Activated gamma-delta T cell treated with anti-CD3 and anti-CD28 coated beads, Interleukin-2, amount 50 U/mL, for 16 hours (primary cell): ENCODE measurements at places on chromosomes 16 and 17.

- no peak for DNase-seq
Observed at GRCh38 chr17:3615160-3615870, 6.1 kb upstream of the TRPV1 start.

- no peak for DNase-seq
Observed at GRCh38 chr17:48809182-48809581, 7.8 kb downstream of the TTLL6 start.

DNA sequence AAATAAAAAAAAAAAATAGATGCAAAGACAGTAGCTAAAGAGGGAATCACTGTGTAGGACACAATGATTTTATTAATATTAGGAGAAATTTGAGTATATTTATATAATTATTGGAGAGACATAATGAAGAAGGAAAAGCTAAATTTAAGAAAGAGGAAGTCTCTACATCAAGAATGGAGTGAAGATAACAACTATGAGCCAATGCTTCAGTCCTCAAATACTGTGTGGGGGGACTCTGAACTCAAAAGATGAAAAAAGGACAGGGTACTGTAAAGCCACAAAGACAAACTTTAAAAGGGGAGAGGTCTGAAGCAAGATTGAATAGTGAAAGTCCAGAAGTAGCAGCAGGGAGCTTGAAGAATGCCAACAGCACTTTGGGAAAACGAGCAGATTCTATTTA is 44.7 kb downstream of the SKAP1 start:
- DNase-seq: no peak

DNA sequence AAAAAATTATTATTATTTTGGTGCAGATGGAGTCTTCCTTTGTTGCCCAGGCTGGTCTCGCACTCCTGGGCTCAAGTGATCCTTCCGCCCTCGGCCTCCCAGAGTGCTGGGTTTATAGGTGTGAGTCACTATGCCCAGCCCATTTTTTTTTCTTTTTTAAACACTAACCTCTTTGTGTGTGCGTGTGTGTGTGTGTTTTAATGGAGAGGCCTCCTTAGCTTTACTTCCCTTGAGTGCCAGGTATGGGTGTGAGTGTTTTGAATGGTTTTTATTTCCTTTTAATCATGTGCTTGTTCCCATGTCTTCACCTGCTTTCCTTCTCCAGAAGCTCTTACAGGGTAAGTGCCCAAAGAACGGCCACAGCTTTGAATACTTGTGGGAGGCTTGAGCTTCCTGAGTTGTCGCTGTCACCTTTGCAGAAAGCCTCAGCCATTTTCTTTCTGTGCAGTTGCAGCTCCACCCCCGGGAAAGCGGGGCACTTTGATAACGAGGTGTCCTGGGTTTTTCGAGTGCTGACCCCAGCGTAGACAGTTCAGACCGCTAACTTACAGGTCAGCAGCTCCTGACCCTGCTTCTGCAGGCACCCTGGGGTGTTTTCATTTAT is 22.6 kb downstream of the AKAP1 start:
- DNase-seq: no peak

- no peak for DNase-seq
Observed at GRCh38 chr16:14961405-14962186, 13.2 kb upstream of the PDXDC1 start.

DNA sequence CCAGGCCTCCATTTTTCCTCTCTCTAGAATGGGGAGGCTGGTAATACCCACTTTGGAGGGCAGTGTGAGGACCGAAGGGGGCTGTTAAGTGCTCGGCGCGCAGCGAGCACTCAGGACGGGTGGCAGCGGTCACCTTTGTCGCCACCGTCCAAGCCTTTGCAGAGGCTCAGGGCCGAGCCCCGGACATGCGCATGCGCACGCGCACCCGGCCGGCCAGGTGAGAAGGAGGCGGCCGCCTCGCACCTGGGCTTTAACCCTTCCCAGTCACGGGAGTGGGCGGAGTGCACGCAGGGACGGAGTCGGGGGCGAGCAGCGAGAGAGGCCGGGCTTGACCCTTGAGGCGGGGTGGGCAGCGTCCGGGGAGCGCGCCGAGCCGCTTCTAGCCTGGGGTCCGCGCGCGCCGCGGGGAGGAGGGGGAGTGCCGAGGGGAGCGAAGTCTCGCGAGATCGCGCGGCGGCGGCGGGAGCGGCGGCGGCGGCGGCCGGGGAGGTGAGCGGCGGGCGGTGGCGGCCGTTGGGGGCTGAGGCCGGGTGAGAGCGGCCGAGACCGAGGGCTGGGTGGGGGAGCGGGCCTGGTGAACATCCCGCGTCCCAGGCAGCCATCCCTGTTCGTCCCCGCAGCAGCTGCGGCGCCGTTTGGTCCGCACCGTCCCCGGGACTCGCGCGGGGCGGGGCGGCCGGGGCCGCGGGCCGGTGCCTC is at the start of gene MRTFB:
Gene MRTFB, plus strand, starts transcription at position 443 of the 699 bp plus-strand sequence. CDS start 69,288 bp downstream, outside the sequence.
- DNase-seq: peak; percentile 54

DNA sequence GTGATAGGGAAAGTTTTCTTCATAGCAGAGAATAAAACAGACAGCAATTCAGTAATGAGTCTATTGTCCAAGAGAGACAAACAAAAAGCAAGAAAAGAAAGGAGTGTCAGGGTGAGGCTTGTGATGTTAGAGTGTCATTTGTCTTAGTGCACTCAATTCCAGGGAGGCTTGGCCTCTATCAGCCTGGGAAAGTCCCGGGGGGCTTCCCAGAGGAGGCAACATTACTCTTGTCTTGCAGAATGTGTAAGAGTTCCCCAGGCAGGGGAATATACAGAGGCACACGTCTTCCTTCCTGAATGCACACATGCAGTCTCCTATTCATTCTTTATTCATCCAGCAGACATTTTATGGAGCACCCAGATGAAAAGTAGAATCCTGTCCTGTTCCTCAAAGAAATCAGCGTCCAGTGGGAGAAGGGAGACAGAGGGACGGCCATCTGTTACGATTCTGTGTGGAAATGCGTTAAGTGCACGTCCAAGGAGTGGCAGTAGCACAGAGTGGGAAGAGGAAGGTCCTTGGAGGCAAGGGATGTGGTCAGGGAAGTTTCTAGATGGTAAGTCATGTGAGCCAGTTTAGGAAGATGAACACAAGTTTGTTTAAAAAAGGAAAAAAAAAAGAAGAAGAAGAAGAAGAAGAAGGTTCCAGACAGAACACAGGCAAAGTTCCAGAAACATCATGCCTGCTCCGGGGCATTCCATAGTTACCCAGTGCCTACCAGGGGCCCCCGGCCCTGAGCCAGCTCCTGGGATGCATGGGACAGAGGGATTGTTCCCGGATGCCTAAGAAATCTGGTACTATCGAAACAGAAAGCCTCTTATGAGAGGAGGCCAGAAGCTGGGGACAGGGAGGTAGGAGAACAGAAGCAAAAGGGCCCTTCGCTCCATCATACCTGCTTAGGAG is 21.1 kb downstream of the CACNG4 start:
- DNase-seq: no peak

GRCh38 chr16:58409316-58409973 is 17.2 kb downstream of the GINS3 start:
- DNase-seq: no peak

DNA sequence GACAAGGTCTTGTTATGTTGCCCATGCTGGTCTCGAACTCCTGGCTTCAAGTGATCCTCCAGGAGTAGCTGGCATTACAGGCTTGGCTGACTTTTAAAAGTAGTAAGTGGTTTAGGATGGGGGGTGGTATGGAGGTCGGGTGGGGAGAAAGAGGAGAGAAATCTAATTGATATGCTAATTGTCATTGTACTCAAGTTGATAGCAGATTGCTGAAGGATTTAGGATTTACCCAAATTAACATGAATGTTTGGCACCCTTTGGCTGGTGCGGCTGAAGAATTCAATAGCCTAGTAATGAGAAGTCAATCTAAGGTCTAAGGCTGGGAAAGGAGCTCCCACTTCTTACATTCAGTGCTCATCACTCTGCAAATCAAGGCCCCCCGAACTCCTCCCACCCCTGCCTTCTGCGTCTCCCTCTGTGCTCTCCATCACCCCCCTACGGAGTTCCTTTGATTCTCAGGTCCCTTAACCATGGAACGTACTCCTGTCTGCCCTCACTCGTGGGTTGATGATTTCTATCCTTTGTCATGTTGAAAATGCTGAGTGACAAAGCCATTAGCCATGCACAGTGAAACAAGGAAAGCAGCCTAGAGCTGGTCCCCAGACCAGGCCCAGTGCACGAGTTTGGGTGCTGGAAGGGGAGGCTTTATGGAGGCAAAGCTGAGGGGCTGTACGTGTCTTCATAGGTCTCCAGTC is 17.3 kb downstream of the CDH13 start:
- DNase-seq: no peak

DNA sequence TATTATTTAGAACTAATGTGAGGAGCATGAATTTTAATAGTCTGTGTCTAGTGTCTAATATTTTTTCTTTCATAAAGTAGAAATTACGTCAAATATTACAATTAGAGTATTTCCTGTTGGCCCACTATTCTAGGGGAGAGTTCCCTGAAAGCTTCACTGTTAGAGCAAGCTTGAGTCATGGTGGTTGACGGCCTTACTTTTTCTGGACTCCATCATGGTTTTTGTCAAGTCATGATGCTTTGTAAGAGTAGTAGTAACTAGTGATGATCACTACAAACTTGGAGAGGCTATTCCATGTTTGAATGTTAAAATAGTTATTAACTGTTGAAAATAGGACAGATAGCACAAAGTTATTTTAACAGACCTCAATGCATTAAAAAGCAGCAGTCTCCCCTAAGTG is 1.7 kb downstream of the PSMD11 start:
- no peak for DNase-seq

GRCh38 chr16:820748-821147 is 20.2 kb upstream of the GNG13 start:
- DNase-seq: no peak

DNA sequence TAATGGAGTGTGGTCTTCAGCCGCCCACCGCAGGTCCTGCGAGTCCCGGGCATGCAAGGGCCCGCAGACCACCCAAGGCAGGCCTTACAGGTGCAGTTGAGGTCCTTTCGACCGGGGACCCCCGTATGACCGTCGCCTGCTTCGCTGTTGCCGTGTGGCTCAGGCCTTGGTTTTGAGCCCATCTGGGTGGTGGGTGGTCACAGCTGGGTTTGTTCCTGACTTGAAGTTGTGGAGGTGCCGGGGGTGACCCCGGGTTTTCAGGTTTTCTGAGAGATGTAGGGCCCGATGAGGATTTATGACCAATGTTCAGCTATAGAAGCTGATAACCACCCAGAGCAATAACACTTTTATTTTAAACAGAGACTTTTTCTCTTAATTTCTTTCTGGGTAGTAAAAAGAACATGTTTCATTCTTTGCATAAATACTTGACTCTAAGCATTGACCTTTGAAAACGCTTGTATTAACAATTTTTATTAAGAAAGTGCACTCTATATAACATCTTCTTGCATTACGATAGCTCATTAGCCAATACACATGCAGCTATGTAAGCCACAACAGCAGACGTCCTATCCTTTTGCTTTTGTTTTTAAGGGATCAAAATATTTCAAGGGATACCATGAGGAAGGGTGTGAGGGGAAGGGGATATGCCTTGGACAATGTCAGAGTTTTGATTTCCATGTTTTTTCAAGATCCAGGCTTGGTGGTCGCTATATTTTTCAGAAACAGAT is 1.9 kb downstream of the FOXL1 start:
- no peak for DNase-seq

DNA sequence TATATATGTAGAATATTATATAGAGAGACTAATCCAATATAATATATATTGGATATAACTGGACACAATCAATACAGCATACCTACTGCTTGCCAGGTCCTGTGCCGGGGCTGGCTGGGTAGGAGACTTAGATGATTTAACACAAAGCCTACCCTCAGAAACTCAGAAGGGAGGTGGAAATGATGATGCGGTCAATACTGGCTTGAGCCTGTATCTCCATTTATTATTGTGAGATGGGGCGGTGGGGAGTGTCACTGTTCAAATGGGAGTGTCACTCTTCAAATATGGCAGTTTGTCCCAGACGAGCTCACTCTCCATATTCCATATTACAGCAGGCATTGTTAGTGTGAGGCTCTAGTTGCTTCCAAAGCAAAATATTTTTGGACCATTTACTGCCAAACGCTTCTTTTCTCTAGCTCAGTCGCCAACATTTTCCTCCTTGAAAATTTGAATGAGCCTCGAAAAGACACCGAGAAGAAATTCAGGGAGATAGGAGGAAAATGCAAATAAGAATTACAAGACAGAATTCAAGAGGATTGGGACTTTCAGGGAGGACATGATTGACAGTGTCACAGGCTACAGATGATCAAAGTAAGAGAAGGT is 70.7 kb downstream of the WSCD1 start:
- no peak for DNase-seq

DNA sequence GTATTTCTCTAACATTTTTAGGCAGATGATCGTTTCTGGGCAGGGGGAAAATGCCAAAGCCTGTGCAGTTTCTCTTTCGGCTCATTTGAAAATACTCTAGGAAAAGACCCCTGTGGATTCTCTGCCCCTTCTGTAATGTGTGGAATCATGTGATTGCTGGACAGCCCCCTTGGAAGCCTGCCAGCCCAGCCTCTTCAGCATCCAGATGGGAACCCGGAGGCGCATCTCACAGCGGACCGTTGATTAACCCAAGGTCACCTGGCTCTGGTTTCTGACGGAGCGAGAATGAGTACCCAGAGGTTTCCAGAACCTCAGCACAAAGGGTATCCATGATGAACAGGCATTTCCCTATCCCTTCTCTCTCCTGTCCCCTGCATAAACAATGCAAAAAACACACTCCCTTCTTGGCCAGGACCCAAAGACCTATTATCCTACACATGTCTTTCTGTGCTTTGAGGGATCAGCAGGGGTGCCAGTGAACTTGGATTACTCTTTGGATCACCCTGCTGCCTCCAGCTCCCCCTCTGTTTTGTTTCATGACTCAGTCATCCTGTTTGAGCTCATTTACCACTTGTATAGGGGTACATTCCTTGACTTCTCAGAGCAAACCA is 957.1 kb upstream of the RBFOX1 start:
- DNase-seq: no peak

GRCh38 chr17:57121308-57122042 is 36.4 kb downstream of the AKAP1 start:
- no peak for DNase-seq

DNA sequence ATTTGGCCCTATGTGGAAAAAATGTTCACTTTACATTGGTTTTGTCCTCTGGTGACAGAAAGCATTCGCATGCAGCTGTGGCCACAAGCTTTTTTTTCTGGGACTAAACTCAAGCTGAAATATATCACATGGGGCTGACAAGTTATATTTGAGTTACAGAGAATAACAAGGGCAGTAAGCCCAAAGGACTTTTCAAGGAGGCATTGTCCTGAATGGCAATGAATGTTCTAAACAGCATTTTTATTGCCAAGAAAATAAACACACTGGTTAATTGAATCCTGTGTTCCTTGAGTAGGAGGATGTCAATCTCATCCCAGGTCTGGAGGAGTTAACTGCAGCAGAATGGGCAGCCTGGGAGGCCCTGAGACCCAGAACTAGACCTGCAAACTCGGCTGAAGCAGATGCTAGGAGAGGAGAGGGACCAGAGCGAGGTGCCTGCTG is 114.5 kb downstream of the COPRS start:
- no peak for DNase-seq

- no peak for DNase-seq
Observed at GRCh38 chr17:60506312-60506711, 19.7 kb downstream of the APPBP2 start.

DNA sequence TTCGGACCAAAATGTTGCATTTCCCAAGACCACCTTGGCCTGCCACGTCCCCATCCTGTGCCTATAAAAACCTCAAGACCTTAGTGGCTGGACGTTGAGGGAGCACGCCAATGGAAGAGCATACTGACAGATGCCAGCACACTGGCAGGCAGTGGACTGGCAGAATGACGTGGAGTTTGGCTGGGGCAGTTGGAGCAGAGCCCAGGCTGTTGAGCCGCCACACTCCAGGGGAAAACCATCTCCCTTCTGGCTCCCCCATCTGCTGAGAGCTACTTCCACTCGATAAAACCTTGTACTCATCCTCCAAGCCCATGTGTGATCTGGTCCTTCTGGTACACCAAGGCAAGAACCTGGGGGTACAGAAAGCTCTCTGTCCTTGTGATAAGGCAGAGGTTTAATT is 494.1 kb downstream of the CDH11 start:
- DNase-seq: no peak
